ENCODE measurements at places on chromosomes 3 and 15. TPM values are rescaled to one million over a fixed set of nuclear protein-coding genes. Genes with fewer than 3 reads are reported as not detected.

- H3K36me3 ChIP-seq: no peaks in the 10 kb centered on the region
- peak; percentile 86 for DNase-seq
- H3K27me3 ChIP-seq: no peaks in the 10 kb centered on the region
Measured at GRCh38 chr15:52021128-52021671, 2.2 kb downstream of the MAPK6 start.

DNA sequence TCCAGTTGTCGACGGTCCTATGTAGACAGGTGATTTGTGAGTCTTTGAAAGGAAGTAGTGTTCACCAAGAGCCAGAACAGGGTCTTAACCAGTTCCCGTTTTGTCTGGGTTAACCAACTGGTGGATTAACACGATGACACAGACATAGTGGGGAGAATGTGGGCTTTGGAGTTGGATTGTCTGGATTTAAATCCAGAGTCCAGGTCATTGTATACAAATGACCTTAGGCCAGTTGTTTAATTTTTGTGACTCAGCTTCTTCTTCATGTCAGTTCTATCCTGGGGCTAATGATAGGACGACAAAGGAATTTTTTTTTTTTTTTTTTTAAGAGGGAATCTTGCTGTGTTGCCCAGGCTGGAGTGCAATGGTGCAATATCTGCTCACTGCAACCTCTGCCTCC lies 126.7 kb downstream of the LPP start:
- no peak overlapping the region for H3K4me3 ChIP-seq
- no peaks in the 10 kb centered on the region for H3K27me3 ChIP-seq
- DNase-seq: no peak
- H3K36me3 ChIP-seq: no peaks in the 10 kb centered on the region
- peaks cover 16% of the 10 kb centered on the region for H3K4me1 ChIP-seq

GRCh38 chr3:23644099-23644498 lies 161.7 kb upstream of the UBE2E1 start:
- no peak overlapping the region for H3K4me3 ChIP-seq
- no peak overlapping the region for H3K27ac ChIP-seq
- H3K27me3 ChIP-seq: no peaks in the 10 kb centered on the region
- H3K4me1 ChIP-seq: peaks cover 11% of the 10 kb centered on the region
- no peak for DNase-seq

Gene CERS3
- total RNA-seq: 2.5 TPM

Gene ACP3
- total RNA-seq: 7.7 TPM

GRCh38 chr3:73707772-73708171 lies 83.0 kb upstream of the PDZRN3 start:
- no peak overlapping the region for H3K4me3 ChIP-seq
- H3K27ac ChIP-seq: peak overlapping the region; percentile 42
- H3K36me3 ChIP-seq: no peaks in the 10 kb centered on the region
- no peak for DNase-seq
- H3K4me1 ChIP-seq: peaks cover 8% of the 10 kb centered on the region

GRCh38 chr3:29649815-29650547 lies 369.1 kb downstream of the RBMS3 start:
- H3K27me3 ChIP-seq: no peaks in the 10 kb centered on the region
- H3K4me1 ChIP-seq: no peaks in the 10 kb centered on the region

DNA sequence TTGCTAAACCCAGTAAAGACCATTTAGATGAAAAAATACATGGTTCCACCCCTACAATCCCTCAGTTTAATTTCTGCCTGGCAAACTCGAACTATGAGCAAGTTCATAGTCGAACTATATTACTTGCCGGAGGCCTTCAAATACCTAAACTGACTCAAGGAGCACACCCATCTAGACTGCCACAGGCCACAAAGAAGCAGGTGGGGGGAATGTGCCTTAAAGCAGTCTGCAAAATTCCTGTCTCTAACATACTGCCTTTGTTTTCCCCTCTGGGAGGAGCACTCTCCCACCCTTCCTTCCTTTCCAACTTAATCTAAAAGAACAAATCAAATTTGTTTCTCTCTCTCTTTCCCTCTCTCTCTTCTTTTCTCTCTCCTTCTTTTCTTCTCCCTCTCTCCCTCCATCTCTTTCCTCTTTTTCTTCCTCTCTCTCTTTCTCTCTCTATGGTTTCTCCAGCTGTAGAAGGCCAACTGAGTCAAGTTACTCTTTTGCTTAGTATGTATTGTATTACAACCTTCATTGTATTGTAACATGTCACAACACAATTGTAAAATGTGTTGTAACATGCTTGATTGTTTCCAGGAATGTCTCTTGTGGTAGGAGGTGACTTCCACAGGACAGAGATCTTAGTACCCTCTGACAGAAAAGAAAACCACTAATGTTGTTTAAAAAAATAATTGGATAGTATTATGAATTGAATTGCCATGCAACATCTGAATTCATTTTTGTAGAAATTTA lies 496.3 kb downstream of the ROBO2 start:
- DNase-seq: no peak
- no peak overlapping the region for H3K4me3 ChIP-seq
- no peak overlapping the region for H3K27ac ChIP-seq
- no peaks in the 10 kb centered on the region for H3K27me3 ChIP-seq

GRCh38 chr3:165855581-165855980 lies 18.4 kb upstream of the BCHE start:
- H3K27me3 ChIP-seq: no peaks in the 10 kb centered on the region
- no peaks in the 10 kb centered on the region for H3K4me1 ChIP-seq
- H3K27ac ChIP-seq: no peak overlapping the region
- no peak overlapping the region for H3K4me3 ChIP-seq
- H3K36me3 ChIP-seq: no peaks in the 10 kb centered on the region
- DNase-seq: no peak

DNA sequence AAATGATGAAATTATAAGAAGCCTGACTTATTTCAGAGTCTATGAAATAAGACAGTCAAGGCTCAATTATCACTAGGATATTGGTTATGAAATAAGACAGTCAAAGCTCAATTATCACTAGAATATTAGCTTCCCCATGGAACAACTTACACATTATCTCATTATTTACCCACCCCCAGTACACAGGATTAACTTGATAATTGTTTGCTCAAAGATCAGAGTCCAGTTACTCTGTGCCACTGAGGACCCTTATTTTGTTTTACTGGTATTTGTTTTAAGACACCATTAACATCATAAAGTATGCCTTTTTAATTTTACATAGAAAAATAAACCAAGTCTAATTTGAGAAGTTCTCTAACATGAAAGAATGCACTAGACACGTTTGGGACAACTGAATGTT lies 225.4 kb downstream of the SI start:
- no peak for DNase-seq
- H3K36me3 ChIP-seq: no peaks in the 10 kb centered on the region
- no peaks in the 10 kb centered on the region for H3K4me1 ChIP-seq
- H3K27ac ChIP-seq: no peak overlapping the region
- H3K4me3 ChIP-seq: no peak overlapping the region

Gene SLC28A1
- total RNA-seq: 2.7 TPM

DNA sequence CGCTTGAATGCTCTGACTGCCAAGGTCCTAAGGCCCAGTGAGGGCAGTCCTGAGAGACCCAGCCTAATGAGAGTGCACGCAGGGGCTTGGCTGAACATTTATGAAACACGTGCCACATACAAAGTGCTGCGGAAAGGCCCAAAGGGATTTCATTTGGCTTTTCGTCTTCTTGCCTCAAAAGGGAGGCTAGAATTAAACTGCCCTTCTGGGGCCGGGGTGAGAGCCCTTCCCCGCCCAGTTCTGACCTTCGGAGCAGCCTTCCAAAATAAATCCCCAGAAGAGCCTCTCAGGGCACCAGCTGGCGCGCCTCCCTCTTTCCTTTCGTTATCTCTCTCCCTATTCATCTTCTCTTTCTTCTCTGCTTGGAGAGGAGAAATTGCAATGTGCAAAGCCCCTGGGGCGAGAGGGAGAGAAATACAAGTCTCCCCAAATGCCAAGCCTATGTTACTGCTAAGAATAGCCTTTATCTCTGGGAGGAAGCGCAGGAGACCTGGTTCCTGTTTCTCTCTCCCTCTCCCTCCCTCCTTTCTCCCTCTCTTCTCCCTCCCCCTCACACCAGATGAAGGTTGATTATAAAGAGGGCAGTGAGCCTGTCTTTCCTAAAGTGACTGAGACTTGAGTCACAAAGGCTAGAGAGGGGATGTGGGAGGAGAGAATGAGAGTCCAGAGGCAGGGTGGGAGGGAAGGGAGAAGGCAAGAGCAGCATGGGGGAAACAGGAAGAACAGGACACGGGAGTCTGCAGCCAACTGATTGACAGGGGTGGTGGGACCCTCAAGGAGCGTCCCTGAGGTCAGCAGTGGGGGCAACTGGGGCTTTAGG lies 36.7 kb upstream of the NDUFB4 start:
- H3K27ac ChIP-seq: peak overlapping the region; percentile 49
- peak overlapping the region; percentile 10 for H3K4me3 ChIP-seq
- peak; percentile 30 for DNase-seq
- H3K4me1 ChIP-seq: peaks cover 11% of the 10 kb centered on the region

Gene CYP8B1
- 5.9 TPM for total RNA-seq

Gene CHRNA3
- 2.3 TPM for total RNA-seq

DNA sequence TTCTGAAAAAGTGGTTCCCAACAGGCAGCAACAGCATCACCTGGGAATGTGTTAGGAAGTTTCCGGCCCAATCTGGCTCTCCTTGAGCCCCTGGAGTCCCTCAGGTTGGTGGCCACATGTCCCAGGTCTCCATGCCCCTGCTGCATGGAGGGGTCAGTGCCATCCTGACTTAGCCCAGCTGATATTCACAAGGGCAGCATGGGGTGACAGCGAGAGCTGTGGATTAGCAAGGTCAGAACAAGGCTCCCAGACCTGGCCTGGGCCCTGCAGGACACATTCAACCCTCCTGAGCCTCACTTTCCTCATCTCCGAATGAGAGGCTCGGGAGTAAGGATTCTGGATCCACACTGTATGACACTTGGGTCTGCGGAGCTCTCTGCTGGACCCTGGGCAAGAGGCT lies 243.8 kb upstream of the TLE3 start:
- no peak for DNase-seq
- no peaks in the 10 kb centered on the region for H3K27me3 ChIP-seq
- no peaks in the 10 kb centered on the region for H3K36me3 ChIP-seq
- H3K4me1 ChIP-seq: peaks cover 6% of the 10 kb centered on the region

Gene NR1I2
- 7.0 TPM for total RNA-seq

- no peaks in the 10 kb centered on the region for H3K27me3 ChIP-seq
- DNase-seq: no peak
- H3K36me3 ChIP-seq: no peaks in the 10 kb centered on the region
Measured at GRCh38 chr3:48428088-48428571, 1.8 kb downstream of the PLXNB1 start.

GRCh38 chr3:100396967-100397366 lies 3.9 kb downstream of the TOMM70 start:
- H3K27me3 ChIP-seq: no peaks in the 10 kb centered on the region
- no peak overlapping the region for H3K27ac ChIP-seq
- H3K4me3 ChIP-seq: no peak overlapping the region

Gene RAB43
- 22.2 TPM for total RNA-seq

DNA sequence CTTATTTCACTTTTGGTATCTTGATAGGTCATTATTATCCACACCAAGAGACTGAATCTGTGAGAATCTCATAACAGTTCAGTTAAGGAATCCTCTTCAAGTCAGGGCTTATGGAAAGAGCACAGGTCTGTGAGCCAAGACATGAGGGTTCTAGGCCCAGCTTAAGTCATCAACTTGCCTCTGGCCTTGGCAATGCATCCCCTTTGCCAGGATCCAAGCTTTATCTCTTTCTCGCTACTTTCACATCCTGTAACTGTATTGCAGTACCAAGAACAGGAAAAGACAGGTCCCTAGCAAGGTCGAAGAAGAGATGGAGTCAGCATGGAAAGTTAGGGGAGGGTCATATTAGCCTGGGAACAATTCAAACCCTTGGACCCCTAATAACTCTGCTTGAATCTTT lies 13.5 kb upstream of the APOD start:
- no peak overlapping the region for H3K27ac ChIP-seq
- no peaks in the 10 kb centered on the region for H3K4me1 ChIP-seq
- DNase-seq: no peak
- no peaks in the 10 kb centered on the region for H3K36me3 ChIP-seq
- no peak overlapping the region for H3K4me3 ChIP-seq

Gene SPATA12
- 0.08 TPM for total RNA-seq

Gene GOLGA6A
- not detected for total RNA-seq

GRCh38 chr3:167502401-167502800 lies 28.6 kb upstream of the SERPINI2 start:
- H3K4me1 ChIP-seq: no peaks in the 10 kb centered on the region
- H3K27ac ChIP-seq: no peak overlapping the region
- no peak for DNase-seq
- no peaks in the 10 kb centered on the region for H3K27me3 ChIP-seq
- no peaks in the 10 kb centered on the region for H3K36me3 ChIP-seq

Gene EPHB3
- 5.2 TPM for total RNA-seq

DNA sequence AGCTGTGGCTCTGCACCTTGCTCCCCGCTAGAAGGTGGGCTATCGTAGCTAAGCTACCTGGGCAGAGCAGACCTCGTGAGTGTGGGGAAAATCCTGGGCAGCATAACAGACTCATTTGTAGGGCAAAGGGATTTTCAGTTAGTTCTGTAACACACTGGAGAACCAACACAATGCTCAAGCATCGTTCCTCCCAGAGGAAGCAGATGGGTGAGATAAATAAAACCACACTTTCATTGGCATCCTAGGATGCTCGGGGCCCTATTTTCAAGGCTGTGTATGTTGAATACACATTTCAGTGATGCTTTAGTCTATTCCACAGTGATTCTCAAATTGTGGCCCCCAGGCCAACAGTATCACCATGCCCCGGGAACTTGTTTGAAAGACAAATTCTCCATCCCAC lies 20.0 kb downstream of the LIPC start:
- H3K36me3 ChIP-seq: no peaks in the 10 kb centered on the region
- H3K27ac ChIP-seq: no peak overlapping the region
- peaks cover 8% of the 10 kb centered on the region for H3K4me1 ChIP-seq
- no peak for DNase-seq
- no peak overlapping the region for H3K4me3 ChIP-seq
- no peaks in the 10 kb centered on the region for H3K27me3 ChIP-seq

Gene SLC24A5
- total RNA-seq: not detected

GRCh38 chr15:84824260-84825007 lies 7.3 kb downstream of the ALPK3 start:
- peak overlapping the region; percentile 62 for H3K27ac ChIP-seq
- H3K4me3 ChIP-seq: no peak overlapping the region
- DNase-seq: no peak
- H3K27me3 ChIP-seq: no peaks in the 10 kb centered on the region
- peaks cover 13% of the 10 kb centered on the region for H3K4me1 ChIP-seq

Gene RNU5B-1
- not detected for total RNA-seq

Gene DHX30
- total RNA-seq: 52.0 TPM

Gene ATP10A
- total RNA-seq: 1.4 TPM

DNA sequence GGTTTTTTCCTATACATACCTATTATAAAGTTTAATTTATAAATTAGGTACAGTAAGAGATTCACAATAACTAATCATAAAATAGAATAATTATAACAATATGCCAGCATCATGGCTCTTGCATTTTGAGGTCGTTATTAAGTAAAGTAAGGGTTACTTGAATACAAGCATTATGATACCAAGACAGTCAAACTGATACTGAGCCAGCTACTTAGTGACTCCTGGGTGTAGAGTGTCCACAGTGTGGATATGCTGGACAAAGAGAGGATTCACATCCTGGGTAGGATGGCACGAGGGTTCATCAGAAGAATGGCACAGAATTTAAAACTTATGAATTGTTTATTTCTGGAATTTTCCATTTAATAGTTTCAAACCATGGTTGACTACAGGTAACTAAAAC lies 157.2 kb upstream of the IL12A start:
- H3K27me3 ChIP-seq: no peaks in the 10 kb centered on the region
- peaks cover 2% of the 10 kb centered on the region for H3K4me1 ChIP-seq
- DNase-seq: no peak

GRCh38 chr3:52428151-52429005 lies 16.5 kb downstream of the SEMA3G start:
- no peaks in the 10 kb centered on the region for H3K36me3 ChIP-seq
- DNase-seq: peak; percentile 84
- H3K27me3 ChIP-seq: no peaks in the 10 kb centered on the region
- H3K27ac ChIP-seq: peak overlapping the region; percentile 51
- no peak overlapping the region for H3K4me3 ChIP-seq
- peaks cover 10% of the 10 kb centered on the region for H3K4me1 ChIP-seq

Gene CRABP1
- total RNA-seq: 132 TPM

Gene CHRM5
- not detected for total RNA-seq
